ENCODE measurements at places on chromosomes 12 and 14. TPM values are rescaled to one million over a fixed set of nuclear protein-coding genes. Genes with fewer than 3 reads are reported as not detected.

DNA sequence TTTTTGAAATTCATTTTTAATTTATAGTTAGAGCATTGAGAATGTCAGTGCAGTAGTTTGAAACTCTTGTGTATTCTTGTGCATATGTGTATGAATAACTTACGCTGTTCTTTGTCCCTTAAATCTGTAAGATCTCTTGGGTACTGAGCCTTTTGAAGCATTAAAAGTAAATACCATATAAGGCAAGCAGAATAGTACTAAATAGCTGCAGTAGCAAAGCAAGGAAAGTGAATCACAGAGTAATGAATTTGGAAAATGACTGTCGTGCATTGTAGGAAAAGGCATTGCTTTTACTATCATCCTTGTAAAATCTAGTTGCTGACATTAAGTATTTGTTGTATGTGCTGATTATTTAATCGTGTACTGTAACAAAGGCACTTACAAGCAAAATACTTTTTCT lies 12.1 kb downstream of the CNOT2 start:
- no peaks in the 10 kb centered on the region for H3K4me1 ChIP-seq
- no peak overlapping the region for H3K4me3 ChIP-seq
- H3K27ac ChIP-seq: no peak overlapping the region
- H3K36me3 ChIP-seq: no peaks in the 10 kb centered on the region
- H3K27me3 ChIP-seq: no peaks in the 10 kb centered on the region
- no peak for DNase-seq

The ART4 gene
- 2.6 TPM for polyA plus RNA-seq

GRCh38 chr14:56846970-56847930 lies 37.0 kb upstream of the OTX2 start:
- H3K36me3 ChIP-seq: no peaks in the 10 kb centered on the region
- no peaks in the 10 kb centered on the region for H3K4me1 ChIP-seq
- no peak overlapping the region for H3K4me3 ChIP-seq
- peak; percentile 47 for DNase-seq
- no peaks in the 10 kb centered on the region for H3K27me3 ChIP-seq
- H3K27ac ChIP-seq: no peak overlapping the region

DNA sequence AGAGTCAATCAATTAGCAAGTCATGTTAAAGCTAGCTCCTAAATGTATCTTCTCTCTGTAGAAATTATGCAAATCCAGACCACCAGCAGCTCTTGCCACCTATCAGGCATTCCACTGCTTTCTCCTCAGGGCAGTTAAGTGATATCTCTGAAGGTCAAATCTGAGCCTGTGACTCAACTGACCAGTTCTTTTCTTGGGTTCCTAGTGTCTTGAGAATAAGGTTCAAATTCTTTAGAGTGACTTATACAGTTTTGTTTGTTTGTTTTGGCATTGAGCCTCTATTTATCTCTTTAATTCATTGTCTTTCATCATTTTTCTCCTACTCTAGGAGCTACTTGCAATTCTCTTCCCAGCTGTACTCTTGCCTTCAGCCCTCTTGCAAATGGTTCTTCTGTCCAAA lies 2.5 kb upstream of the LRIG3 start:
- H3K4me1 ChIP-seq: no peaks in the 10 kb centered on the region
- no peaks in the 10 kb centered on the region for H3K36me3 ChIP-seq
- no peaks in the 10 kb centered on the region for H3K27me3 ChIP-seq

The ASIC1 gene
- 0.99 TPM for polyA plus RNA-seq

- H3K27me3 ChIP-seq: no peaks in the 10 kb centered on the region
- H3K36me3 ChIP-seq: no peaks in the 10 kb centered on the region
- no peaks in the 10 kb centered on the region for H3K4me1 ChIP-seq
- peak; percentile 99 for DNase-seq
- peak within 1 kb of the TSS; percentile 94 for H3K4me3 ChIP-seq
Observed at GRCh38 chr14:50311972-50312733, at the start of the genes DMAC2L and L2HGDH. DMAC2L (plus strand) TSS chr14:50312324; CDS start chr14:50321488, 9,164 bp downstream. L2HGDH (minus strand) TSS chr14:50312229; CDS start chr14:50312150, 79 bp downstream.

The LIN7A gene
- 9.9 TPM for polyA plus RNA-seq

The KLHL33 gene
- 0.24 TPM for polyA plus RNA-seq

- DNase-seq: no peak
- no peaks in the 10 kb centered on the region for H3K36me3 ChIP-seq
- H3K4me3 ChIP-seq: no peak overlapping the region
- no peak overlapping the region for H3K27ac ChIP-seq
- no peaks in the 10 kb centered on the region for H3K4me1 ChIP-seq
Observed at GRCh38 chr14:83085725-83086124, 1552.1 kb upstream of the SEL1L start.

GRCh38 chr12:14303661-14304155 lies 61.8 kb upstream of the ATF7IP start:
- no peak overlapping the region for H3K27ac ChIP-seq
- H3K36me3 ChIP-seq: no peaks in the 10 kb centered on the region
- no peak for DNase-seq
- H3K4me3 ChIP-seq: no peak overlapping the region
- H3K27me3 ChIP-seq: no peaks in the 10 kb centered on the region

The ETFBKMT gene
- 6.0 TPM for polyA plus RNA-seq

DNA sequence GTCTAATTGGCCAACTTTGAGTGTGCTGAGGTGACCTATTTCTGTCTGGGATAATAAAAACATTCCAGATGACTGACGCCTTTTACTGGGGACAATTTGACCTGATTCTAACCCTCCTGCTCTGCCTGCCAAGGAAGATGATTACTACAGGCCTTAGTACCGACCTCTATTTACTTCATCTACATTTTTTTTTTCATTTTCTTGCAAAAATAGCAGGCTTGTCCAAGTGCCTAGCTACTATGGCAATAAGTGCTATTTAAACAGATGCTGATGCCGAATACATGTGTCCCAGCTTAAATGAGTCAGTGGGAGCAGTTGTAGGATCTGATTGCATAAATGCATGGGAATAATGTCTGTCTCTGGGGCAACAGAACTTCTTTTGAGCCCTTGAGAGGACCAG lies 254.3 kb downstream of the RGS6 start:
- H3K36me3 ChIP-seq: no peaks in the 10 kb centered on the region
- no peaks in the 10 kb centered on the region for H3K27me3 ChIP-seq
- peak; percentile 27 for DNase-seq
- H3K27ac ChIP-seq: no peak overlapping the region
- no peak overlapping the region for H3K4me3 ChIP-seq

The SYT1 gene
- 0.69 TPM for polyA plus RNA-seq

DNA sequence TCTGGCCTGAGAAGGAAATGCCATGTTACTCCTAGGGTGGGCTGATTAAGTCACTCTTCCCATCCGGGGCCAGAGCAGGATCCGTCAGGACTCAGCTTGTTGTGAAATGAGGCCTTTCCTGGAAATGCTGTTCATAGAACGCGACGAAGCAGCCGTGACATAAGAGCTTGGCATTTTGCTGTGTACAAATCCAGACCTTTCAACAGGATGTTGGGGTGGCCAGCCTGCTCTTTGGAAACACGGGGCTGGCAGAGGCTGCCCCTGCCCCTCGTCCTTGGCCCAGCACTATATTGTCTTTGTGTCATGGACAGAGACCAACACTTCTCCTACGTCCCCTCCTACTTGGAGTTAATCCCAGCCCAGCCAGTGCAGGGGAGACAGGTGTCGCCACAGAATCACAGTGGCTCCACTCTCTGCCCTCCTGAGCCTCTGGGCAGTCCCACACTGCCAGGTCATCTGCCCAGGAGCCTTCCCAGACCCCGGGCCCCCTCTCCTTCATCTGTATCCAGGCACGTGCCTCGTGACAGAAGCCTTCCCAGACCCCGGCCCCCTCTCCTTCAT lies 18.6 kb upstream of the EIF5 start:
- DNase-seq: no peak
- no peaks in the 10 kb centered on the region for H3K27me3 ChIP-seq
- H3K4me1 ChIP-seq: no peaks in the 10 kb centered on the region
- H3K4me3 ChIP-seq: no peak overlapping the region
- no peaks in the 10 kb centered on the region for H3K36me3 ChIP-seq

The TAS2R7 gene
- not detected for polyA plus RNA-seq

DNA sequence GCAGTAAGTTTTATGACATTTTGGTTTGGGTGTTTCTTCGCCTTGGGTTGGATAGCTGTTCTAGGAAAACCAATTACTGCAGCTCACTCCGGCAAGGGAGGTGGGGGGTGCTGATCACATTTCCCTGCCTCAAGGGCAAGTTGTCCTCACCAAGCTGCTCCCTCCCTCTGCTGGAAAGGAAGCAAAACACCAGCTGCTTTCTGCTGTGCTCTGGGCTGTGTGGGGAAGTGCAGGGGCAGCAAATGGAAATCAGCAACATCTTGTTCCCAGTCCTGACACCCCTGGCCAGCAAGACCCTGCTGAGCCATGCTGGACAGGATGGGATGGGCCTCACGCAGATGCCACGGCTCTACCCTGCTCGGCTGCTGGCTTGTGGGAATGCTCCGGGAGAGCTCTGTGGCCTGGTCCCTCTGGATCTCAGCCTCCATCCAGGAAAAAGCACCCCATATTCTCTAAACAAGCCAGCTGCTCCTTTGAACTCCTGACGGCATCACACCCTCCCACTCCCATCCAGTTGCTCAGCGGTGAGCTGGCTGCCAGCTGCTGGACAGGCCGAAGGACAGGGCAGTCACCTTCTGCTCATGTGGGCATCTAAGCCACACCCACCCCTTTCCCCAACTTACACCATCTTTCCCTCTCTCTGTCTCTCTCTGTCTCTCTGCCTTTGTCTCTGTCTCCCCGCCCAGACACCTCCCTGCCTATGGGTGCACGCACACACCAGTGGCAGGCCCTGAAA lies 52.4 kb upstream of the EIF5 start:
- H3K27ac ChIP-seq: peak overlapping the region; percentile 2
- peak; percentile 89 for DNase-seq
- no peaks in the 10 kb centered on the region for H3K36me3 ChIP-seq
- H3K27me3 ChIP-seq: peaks cover 6% of the 10 kb centered on the region
- peaks cover 5% of the 10 kb centered on the region for H3K4me1 ChIP-seq
- no peak overlapping the region for H3K4me3 ChIP-seq
